ENCODE measurements at places on chromosomes 5 and 9.

GRCh38 chr5:181212934-181213333 is 7.9 kb upstream of the TRIM7 start:
- DNase-seq = no peak

GRCh38 chr5:58236498-58236897 is 223.4 kb downstream of the PLK2 start:
- no peak for DNase-seq

DNA sequence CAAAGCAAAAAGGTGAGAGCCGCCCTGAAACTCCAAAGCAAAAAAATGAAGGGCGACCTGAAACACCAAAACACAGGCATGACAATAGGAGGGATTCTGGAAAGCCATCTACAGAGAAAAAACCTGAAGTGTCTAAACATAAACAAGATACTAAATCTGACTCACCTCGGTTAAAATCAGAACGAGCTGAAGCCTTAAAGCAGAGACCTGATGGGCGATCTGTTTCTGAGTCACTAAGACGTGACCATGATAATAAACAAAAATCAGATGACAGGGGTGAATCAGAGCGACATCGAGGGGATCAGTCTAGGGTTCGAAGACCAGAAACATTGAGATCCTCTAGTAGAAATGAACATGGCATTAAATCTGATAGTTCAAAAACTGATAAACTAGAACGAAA is 108.8 kb downstream of the NIPBL start:
- DNase-seq = no peak

DNA sequence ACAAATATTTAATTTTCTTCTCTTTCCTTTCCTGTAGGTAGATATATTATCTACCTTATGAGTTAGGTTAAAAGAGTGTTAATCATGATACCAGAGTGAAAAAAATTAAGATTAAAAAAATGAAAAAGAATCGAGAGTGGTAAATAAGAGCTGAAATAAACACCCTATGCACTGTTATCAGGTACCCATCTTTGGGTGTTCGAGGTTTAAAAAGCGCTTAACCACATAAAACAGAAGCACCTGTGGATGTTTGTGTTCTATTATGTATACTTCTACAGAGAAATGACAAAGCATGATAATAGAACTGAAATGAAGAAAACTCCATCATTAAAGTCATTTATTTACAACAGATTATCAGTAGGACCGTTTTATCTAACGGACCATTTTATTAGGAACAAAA is 25.7 kb upstream of the GCNT4 start:
- peak; percentile 32 for DNase-seq

DNA sequence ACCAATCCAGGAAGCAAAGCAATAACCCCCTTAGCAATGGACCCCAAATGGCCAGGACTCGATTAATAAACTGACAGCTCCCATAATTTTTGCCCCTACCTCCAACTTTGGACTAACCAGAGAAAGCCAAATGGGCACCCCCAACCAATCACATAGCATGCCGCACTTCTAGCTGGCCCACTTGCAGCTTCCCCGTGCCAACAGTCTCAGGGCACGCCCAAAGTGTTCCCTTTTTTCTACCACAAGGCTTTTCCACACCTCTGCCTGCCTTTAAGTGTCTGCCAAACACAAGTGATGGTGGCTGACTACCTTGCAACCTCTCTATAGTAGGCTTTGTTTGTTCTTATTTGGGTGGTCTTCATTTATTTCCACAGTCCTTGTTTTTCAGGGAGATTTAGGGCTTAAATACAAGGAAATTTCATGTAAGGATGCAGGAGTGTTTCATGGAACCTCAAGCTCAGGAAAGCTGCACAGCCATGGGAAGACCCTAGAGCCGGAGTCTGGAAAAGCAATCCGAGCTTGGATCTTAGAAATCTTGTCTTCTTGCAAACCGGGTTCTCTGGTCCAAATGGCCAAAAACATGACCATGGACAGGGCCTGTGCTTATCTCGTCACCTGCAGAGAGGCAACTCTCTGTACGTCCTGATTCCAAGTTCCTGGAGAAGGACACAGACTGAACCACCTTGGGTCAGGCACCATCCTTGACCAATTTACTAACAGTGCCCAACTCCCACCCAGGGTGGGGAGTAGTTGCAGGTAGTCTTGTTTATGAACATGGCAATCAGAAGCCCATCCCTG is 89.2 kb downstream of the THBS4 start:
- no peak for DNase-seq

DNA sequence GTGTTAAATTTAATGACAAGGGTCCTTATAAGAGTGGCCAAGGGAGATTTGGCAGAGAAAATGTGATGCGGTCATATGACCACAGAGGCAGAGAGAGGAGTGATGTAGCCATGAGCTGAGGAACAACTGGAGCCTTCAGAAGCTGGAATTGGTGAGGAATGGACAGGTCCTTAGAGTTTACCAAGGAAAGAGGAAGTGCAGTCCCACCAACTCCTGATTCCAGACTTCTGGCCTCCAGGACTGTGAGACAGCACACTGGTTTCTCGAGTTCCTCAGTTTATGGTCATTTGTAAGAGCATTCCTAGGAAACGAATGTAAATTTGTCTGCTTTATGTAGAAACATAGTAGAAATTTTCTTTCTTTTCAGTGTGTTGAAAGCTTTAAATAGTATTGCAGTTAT is 410.1 kb downstream of the CDH18 start:
- DNase-seq = no peak

GRCh38 chr5:143554918-143555477 is 151.5 kb upstream of the NR3C1 start:
- no peak for DNase-seq

DNA sequence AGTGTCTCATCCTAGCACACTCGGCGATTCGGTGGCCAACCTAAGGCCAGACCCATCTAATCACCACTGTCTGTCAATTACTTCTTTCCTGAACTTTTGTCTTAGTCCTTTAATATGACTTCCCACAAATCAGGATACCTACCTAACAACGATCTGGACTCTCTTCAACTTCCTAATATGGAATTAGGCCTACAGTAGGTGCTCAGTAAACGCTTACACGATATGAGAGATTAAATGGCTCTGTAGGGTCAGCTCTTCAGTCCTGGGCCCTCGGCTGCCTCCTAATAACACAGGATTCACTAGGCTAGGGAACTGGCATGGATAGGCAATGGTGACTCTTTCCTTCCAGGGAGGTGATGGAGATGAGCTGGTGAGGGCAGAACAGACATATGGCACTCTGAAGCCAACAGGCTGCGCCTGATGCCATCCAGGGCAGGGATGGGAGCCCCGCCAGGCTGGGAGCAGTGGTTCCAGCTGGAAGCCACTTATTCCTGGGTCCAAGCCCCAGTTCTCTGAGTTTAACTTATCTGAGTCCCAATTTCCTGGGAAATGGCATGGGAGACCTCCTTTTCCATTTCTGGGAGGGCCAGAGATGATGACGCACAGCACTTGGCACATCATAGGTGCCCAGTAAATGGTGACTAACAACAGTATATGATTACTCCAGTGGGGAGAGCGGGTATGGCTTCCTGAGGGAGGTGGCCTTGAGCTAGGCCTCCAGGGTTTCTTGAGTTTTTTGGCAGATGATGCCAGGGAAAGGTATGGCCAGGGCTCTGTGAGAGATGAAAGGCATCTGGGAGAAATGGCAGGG is 7.3 kb downstream of the PDGFRB start:
- no peak for DNase-seq

GRCh38 chr5:65989158-65989557 is 62.8 kb downstream of the ERBIN start:
- DNase-seq = no peak

- DNase-seq = no peak
These were observed 320.2 kb downstream of the RFX3 start for GRCh38 chr9:3205421-3206095.

- DNase-seq = no peak
These were observed 71.2 kb downstream of the GHR start for GRCh38 chr5:42494414-42494813.

- no peak for DNase-seq
These were observed 23.5 kb downstream of the KLF9 start for GRCh38 chr9:70390933-70391341.

DNA sequence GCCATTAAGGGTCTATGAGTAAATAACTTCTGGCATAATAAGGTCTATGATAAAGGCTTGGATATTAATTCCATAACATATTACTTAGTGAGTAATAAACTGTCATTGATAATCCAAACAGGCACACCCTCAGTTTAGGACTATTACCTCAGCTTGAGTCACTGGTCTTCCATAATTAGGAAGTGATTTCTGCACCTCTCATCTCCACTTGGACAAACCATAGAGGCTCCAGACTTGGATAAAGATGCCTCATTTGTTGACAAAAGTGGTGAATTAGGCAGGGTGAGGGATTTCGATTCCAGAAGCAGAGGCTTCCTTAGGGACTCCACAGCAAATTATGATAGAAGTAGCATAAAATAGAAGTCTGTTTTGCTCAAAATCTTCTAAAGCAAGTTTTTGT is 127.5 kb upstream of the MTAP start:
- no peak for DNase-seq

- DNase-seq = no peak
These were observed 144.6 kb downstream of the CMYA5 start for GRCh38 chr5:79834098-79834753.

- no peak for DNase-seq
These were observed 3.0 kb upstream of the CDC42SE2 start for GRCh38 chr5:131260895-131261294.

DNA sequence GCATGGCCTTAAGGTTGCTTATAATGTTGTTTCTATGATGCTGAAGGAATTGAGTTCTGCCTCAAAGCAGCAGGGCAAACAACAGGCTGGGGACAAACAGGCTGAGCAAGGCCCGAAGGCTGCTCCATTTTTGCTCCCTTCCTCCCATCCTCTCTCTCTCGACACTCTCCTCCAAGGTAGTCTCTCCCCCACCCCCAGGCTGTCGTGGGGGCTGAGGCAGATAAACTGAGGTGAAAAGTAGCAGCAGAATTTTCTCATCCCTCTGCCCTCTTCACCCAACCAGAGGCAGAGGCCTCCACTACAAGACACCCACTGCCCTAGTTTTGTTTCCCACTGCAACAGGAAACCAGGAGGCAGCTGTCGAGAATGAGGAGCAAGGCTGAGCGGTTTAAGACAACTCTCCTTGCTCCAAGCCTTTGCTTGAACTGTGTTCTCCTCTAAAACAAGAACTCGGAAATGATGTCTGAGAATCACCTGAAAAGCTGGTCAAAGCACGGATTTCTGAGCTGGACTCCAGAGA is 13.5 kb upstream of the GNA14 start:
- DNase-seq = no peak

- DNase-seq = no peak
These were observed 55.3 kb downstream of the ZNF366 start for GRCh38 chr5:72451741-72452505.

DNA sequence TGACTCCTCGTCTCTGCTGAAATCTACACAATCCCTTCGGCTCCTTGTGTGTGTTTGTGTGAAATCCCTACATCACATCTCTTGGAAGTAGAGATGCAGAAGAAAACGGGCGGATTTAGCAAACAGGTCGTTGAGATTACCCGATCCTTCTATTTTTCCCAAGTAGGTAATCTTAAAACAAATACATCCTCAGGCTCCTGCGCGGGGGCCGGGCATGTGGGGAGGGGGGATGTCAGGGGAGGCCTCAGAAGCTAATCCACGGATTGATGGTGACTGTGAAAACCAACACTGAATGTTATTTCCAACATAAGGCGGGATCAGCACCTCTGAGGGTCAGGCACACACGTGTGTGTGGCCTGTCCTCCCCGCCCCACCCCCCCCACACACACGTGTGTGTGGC is 137.8 kb downstream of the ROR2 start:
- no peak for DNase-seq

GRCh38 chr9:121299467-121300282 is 31.7 kb downstream of the GSN start:
- no peak for DNase-seq

DNA sequence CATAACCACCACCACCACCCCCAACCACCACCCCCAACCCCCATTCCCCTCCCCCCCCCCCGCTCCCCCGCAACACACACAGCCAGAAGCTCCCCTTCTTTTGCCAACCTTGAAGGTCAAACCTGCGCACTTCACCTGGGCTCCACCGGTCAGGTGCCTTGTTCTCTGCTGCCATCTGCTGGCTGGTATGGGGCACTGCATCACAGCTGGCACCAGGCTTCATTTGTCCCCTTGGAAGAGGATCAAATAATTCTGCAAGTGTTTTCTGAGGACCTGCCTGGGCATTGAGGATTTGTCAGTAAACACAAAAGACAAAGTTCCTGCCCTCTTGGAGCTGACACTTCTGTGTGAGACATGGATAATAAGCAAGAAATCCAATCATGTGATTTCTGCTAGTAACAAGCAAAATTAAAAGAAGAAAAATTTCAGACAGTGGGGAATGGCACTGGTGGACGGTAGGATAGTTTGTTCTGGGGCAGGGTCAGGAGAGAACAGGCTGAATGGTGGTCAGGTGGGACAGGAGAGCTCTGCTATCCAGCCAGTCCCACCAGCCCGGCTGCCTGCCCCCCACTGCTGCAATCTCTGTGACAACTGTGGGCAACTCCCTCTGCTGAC is 55.6 kb upstream of the LMX1B start:
- DNase-seq = peak; percentile 73

DNA sequence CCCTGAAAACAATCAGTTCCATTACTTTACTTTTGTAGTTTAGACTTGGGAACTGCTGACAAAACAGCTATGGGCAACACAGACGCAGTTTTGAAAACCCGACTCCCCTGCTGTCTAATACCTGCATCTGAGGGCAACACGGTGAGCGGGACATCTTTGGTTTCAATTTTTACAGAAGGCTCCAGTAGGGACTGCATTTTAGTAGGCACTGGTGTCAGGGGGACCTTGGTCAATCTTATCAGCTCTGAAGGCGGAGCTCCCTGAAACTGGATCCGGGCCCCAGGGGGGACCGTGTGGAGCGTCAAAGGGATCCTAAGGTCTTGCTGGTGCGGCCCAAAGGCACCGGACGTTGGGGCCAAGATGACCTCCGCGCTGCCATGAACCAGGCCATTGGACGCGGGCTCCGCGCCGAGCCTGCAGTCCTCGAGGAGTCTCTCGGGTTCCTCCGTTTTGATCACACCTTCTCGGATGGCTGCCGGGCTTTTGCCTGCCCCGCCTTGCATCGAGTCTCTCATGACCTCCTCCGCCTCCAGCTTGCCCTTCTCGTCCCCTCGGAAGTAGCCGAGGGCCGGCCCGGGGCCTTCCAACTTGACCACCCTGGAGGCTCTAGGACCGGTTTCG is 1.1 kb downstream of the SOX30 start:
- no peak for DNase-seq

GRCh38 chr9:22863736-22864135 is 417.1 kb downstream of the DMRTA1 start:
- DNase-seq = no peak

- DNase-seq = no peak
These were observed 12.4 kb downstream of the UBAP1 start for GRCh38 chr9:34190996-34191892.

DNA sequence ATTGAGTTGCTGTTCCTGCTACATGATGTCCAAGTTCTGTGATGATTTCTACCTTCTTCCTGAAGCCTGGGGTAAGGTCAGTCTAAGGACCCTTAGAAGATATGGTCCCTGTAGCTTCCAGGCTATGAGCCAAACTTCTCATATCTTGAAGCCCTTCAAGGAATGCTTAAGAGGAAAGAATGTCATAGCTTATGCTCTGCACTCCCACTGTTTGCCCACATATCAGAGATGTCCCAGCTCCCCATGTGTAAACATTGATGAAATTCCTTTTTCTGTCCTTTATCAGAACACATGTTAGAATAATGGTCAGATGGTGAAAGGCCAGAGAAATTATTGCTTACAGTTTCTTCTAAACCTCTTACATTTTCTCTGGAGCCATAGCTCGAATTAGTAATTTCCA is 41.4 kb upstream of the RUSC2 start:
- DNase-seq = no peak

- DNase-seq = peak; percentile 78
These were observed 21.8 kb upstream of the TTC1 start for GRCh38 chr5:159987031-159987674.
